ENCODE measurements at places on chromosomes 3 and 15.

GRCh38 chr3:13389378-13389777 is 30.7 kb downstream of the NUP210 start:
- DNase-seq: no peak

- no peak for DNase-seq
Observed at GRCh38 chr15:101425787-101426365, 63.6 kb downstream of the PCSK6 start.

GRCh38 chr3:169337500-169338078 is 325.9 kb downstream of the MECOM start:
- DNase-seq: no peak

DNA sequence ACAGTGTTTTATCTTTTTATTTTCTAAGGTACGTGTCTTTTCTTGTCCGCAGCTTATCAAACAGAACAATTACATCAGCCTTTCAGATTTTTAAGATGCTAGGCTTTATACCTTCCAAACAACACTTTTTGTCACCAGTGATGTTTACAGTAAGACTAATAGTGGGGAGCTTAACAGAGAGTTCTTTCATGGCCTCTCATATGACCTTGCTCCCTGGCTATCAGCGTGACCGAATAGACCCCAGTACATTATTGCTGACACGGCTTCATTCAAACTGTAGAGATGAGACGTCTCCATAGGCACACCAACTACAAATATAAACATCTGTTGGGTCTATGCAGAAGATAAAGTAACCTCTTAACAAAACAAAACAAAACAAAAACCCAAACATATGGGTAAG is 477.6 kb upstream of the KCNMB2 start:
- DNase-seq: no peak

DNA sequence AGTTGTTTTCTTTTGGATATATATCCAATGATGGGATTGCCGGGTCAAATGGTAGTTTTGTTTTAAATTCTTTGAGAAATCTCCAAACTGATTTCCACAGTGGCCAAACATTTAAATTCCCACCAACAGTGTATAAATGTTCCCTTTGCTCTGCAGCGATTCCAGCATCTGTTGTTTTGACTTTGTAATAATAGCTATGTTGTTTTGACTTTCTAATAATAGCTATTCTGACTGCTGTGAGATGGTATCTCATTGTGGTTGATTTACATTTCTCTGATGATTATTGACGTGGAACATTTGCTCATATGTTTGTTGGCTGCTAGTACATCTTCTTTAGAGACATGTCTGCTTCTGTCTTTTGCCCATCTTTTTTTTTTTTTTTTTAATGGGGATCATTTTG is 332.2 kb upstream of the GBE1 start:
- no peak for DNase-seq

- no peak for DNase-seq
Observed at GRCh38 chr3:40337136-40338108, 27.9 kb downstream of the EIF1B start.

DNA sequence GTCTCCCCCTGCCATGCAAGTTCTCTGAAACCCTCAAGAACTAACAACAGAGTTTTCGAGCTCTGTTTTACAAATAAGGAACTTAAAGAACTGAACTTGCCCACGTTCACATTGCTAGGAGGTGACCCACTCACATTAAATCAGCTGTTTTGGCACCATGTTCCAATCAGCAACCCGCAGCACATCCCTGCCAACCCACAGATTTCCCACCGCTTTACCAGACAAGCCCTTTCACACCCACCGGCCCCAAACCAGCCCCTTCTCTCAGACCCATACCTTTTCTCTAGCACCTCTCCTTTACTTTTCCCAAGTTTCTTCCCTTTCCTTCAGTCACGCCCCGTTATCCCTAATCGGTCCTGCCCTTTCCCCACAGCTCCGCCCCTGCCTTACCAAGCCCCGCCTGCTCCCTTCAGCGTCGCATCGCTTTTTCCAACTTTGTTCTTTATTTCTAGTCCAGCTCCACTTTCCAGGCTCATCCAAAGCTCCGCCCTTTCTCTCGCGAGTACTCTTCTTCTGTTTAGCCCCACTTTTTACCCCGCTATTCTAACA is 804 bp upstream of the BRPF1 start:
- no peak for DNase-seq

- DNase-seq: no peak
Observed at GRCh38 chr3:7309641-7310102, 448.8 kb downstream of the GRM7 start.

GRCh38 chr3:20984594-20985205 is 766.3 kb downstream of the ZNF385D start:
- no peak for DNase-seq

DNA sequence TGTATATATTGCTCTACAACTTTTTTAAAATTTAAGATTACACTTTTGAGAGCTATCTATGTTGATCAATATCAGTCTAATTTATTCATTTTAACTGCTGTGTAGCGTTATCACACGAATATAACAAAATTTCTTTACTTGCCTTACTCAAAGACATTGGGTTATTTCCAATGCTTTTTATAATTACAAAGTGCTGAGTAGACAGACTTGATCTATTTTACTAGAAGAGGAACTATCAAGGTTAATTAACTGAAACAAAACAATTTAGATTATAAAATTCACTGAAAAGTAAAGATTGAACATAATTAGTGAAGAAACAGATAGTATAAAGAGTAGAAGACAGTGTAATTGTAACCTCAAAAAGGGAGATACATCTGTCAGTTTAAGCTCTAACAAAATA is 105.5 kb downstream of the TGFBR2 start:
- no peak for DNase-seq

DNA sequence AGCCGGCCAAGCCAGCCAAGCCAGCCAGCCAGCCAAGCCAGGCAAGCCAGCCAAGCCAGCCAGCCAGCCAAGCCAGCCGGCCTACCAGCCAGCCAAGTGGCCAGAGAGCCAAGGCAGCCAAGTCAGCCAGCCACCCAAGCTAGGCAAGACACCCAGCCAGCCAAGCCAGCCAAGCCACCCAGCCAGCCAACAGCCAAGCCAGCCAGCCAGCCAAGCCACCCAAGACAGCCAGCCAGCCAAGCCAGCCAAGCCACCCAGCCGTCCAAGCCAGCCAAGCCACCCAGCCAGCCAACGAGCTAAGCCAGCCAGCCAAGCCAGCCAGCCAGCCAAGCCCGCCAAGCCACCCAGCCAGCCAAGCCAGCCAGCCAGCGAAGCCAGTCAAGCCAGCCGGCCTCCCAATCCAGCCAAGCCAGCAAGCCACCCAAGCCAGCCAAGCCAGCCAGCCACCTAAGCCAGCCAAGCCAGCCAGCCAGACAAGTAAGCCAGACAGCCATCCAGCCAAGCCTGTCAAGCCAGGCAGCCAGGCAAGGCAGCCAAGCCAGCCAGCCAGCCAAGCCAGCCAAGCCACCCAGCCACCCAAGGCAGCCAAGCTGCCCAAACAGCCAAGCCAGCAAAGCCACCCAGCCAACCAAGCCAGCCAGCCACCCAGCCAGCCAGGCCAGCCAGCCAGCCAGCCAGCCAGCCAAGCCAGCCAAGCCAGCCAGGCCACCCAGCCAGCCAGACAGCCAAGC is 200.5 kb downstream of the GOLGA6L6 start:
- no peak for DNase-seq

- DNase-seq: no peak
Observed at GRCh38 chr3:26967501-26967900, 344.9 kb downstream of the LRRC3B start.

DNA sequence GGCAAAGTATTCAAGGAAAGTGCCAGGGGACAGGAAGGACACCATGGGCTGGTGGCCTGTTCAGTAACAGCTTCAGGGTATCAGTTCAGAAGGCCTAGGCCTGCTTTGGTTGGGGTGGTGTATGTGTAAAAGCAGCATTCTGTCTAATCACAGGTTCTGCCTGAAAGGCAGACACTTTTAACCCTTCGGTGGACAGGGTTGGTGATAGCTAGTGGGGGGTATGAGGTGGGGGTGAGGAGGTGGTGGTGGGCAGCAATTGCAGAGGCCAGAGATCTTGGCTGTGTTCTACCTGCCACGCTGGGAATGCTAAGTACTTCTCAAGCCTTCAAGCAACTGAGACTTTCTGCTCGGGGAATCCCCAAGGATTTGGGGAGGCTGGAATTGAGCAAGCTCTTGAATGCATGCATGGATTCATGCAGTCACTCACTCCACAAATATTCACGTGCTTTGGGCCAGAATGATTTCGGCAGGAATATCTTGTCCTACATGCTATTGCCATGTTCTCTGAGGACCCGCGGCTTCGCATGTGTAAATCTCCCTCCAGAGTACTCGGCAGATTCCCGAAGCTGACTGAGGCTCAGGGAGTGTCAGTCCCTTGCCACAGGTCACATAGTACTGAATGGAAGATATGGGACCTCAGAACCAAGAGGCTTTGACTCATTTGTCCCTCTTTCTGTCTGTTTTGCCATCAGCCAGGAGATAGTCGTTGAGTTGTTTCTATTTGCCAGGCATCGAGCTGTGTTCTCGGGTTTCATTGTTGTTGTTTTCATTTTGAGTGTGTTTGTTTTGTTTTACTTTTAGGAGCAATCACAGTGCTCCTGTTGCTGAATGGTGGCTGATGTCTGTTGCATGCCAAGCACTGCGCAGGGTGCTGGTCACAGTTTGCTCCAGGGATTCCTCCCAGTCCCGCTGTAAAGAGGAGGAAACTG is 65.5 kb downstream of the SMAD3 start:
- no peak for DNase-seq

GRCh38 chr3:126112531-126113237 is 28.8 kb upstream of the SLC41A3 start:
- DNase-seq: no peak

GRCh38 chr15:74816624-74817369 is 4.2 kb downstream of the LMAN1L start:
- DNase-seq: no peak

GRCh38 chr3:120506076-120506827 is 55.5 kb upstream of the FSTL1 start:
- DNase-seq: no peak

GRCh38 chr15:98731712-98732450 is 83.5 kb downstream of the IGF1R start:
- no peak for DNase-seq

DNA sequence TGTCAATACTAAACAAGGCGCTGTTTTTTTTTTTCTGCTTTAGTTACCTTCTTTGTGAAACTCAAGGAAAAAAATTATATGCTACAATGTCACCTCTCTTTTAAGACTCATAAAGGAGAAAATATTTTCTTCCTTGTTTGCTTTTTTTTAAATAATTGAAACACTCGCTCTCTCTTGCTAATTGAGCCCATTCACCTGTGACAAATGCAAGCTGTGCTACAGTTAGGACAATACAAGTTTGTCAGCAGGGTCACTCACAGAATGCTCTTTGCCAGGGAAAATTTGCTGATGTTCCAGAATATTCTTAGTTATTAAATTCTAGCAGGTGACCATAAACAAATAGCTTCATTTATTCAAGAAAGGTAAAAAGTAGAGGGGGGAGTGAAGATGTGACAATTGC is 375.9 kb upstream of the DPPA4 start:
- DNase-seq: no peak

GRCh38 chr15:98562331-98562937 is 85.9 kb upstream of the IGF1R start:
- no peak for DNase-seq

GRCh38 chr3:133136114-133137041 is 98.2 kb downstream of the TMEM108 start:
- no peak for DNase-seq

DNA sequence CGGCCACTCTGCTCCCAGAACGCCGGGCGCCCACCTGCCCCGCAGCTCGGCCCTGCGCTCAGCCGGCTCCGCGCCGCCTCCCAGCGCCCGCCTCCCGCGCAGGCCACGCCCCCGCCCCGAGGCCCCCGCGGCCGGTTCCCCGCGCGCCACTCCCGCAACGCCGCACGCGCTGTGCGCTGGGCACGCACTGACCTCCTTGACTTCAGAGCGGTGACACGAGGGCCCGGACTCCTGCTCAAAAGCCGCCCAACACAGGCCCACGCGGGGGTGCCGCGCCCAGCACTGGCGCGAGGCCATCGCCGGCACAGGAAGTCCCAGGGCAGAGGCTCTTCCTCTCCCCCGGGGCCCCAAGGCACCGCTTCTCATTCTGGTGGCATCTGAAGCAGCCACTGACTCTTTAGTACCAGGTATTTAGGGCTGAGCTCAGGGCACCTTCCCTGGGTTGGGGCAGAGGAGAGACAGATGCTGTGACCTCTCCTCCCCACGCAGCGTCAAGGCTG is 12.4 kb downstream of the TNK2 start:
- DNase-seq: peak; percentile 54

- no peak for DNase-seq
Observed at GRCh38 chr3:109047366-109047765, 70.6 kb downstream of the MORC1 start.

DNA sequence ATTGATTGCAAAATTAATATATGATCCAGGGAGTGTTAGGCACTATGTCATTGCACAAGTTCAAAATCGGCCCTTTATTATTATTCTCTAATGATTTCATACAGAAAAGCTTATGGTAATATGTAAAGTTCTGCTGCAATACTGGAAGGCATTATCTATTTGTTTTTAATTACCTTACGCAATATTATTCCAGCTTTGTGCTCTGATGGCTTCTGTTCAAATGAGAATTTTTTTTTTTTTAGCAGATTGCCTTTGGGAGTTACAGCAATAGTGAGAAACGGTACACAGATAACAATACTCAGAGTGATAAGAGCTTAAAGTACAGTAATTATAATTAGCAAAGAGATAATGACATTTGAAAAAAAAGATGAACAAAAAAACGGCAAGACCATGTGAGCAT is 602.2 kb upstream of the ALCAM start:
- no peak for DNase-seq

DNA sequence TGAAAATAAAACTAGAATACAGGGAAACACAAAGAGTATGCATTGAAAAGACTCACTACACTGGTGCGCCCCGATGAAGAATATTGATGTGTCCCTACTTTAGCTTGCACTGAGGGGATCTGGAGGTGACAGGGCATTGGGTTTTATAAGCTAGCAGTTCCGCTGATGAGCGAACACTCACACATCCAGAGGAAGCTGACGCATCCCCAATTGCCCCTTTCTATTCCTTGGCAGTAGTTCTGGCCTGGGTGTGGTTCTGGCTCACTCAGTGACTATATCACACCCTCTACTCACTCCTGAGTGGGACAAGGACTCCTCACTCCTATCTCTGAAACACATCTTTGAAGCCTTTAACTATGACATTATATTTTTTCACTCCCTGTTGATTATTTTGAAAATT is 71.0 kb downstream of the B3GNT5 start:
- no peak for DNase-seq

DNA sequence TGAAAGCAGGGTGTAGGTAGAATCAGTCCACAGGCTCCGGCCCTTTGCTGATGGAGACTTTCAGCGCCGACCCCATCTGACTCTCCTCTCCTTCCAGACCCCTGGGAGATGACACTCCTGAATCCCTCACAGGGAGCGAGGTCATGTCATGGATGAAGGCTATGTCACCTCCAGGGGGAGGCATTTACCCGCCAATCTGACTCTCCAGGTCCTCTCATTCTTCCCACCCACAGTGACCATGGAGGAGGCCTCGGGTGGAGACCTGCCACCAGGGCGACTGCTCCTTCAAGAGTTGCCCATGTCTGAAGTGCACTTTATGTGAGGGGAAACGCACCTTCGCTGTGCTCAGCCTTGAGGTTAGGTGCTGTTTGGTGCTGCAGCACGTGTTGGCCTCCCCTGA is 112.7 kb downstream of the KLF13 start:
- DNase-seq: no peak

GRCh38 chr15:52186651-52187486 is 4.3 kb downstream of the GNB5 start:
- no peak for DNase-seq

GRCh38 chr3:36295296-36295695 is 85.0 kb upstream of the STAC start:
- no peak for DNase-seq
